Common myeloid progenitor, CD34-positive (primary cell): ENCODE measurements at places on chromosomes 1 and 21.

- DNase-seq, result no peak
These were observed 29.1 kb upstream of the ZNF281 start for GRCh38 chr1:200438911-200439310.

DNA sequence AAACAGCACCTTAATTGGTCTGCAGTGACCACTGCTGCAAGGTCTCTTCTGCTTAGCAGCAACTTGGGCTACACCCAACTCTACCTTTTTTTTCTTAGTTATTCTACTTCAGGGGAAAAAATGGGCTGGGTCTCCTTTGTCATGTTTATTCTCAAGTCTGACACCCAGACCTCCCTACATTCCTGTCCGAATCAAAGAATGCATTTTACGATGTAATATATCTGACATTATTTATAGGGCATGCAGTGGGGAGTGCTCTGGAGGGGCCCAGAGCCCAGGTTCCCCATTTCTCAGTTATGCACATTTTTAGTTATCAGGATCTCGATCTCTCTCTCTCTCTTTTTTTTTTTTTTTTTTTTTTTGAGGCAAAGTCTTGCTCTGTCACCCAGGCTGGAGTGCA lies 50.5 kb downstream of the OPTC start:
- peak; percentile 76 for DNase-seq

GRCh38 chr1:50265790-50266314 lies 157.1 kb downstream of the ELAVL4 start:
- DNase-seq, result no peak

DNA sequence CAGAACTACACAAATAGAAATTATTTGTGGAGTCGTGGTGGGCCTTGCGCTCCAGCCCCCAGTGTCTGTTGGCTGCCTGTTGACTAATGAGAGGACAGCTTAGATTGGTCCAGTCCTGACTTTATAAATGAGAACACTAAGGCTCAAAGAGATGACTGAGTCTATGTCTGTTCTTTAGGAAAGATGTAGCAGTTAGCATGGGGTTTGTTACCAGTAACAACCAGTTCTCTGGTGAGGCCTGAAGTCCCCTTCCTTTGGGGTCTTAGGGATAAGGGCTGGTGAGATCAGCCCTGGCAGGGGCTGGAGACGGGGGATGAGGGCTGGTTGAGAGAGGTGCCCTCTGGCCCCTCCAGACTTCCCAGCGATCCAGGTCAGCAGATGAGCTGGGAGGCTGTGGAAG lies 9.1 kb downstream of the TOR3A start:
- DNase-seq, result no peak

- peak; percentile 6 for DNase-seq
These were observed 54.6 kb downstream of the S100B start for GRCh38 chr21:46550116-46550941.

DNA sequence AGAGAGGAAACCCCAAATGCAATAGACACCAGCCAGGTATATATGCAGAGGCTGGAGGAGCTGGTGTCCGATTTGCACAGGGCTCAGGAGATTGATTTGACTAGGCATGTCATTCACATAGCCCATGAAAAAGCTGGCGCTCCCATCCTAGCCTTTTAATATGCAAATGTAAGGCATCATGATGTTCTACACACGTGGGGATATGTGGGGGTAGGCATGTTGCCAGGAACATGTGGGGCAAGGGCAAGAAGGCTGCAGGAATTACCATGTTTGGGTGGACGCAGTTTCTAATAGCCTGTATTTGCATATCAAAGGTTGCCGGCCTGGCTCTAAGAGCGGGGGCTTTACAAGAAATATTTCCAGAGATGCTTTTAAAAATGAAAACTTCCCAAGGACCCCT lies 11.7 kb upstream of the SH3GLB1 start:
- no peak for DNase-seq

DNA sequence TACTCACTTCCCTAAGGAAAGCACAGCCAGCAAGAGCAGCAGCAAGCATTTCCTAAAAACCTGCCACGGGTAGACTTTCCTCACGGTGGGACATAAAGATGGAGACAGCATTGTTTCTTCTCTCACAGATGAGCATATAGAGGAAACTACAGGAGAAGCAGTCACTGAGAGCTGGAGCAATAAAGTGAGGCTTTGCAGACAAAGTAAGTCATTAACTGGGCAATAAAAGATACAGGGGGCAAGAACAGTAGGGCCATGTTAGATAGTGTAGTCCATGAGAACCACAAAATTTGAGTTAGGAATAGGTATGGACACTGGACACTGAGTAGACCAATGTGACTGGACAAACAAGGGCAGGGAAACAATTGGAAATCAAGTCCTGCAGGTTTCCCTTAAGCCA lies 240.1 kb upstream of the NFIA start:
- DNase-seq, result no peak

DNA sequence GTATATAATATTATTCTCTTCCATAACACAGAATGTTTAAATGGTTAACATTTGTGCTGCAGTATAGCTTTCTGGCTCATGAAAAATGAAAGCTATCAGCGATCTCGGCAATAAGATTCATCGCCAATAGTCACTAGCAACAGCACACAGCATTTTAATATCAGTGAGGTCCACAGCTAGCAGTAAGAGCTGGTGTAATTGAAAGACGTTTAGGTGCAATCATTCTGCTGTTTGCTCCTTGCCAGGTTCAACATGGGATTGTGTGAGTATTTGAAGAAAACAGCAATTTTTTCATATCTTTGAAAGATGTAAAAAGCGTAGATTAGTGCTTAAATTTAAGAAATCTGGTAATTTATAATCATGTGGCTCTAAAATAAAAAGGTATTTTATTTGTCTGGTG lies 20.1 kb downstream of the PRKACB start:
- DNase-seq, result no peak

GRCh38 chr1:44616284-44616990 lies 57.8 kb downstream of the TMEM53 start:
- no peak for DNase-seq

DNA sequence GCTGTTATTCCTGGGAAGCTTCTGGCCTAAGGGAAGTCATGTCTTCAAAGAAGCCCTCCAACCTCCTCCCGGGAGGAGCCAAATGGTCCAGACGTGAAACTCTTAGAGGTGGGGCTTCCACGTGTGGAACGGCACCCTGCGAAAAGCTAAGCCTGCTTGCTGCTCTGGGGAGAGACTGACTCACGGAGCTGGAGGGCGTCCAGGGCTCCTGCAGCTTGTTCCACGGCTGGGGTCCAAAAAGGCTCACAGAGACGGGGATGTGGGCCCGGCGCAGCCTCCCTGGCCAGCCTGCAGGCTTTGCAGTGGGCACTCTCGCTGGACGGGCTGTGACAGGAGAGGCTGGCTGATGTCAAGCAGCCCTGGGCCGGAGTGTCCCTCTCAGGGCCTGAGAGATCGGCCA lies 105.1 kb downstream of the COLGALT2 start:
- DNase-seq, result no peak

GRCh38 chr1:75908717-75909152 lies 23.5 kb downstream of the ASB17 start:
- DNase-seq, result peak; percentile 65

DNA sequence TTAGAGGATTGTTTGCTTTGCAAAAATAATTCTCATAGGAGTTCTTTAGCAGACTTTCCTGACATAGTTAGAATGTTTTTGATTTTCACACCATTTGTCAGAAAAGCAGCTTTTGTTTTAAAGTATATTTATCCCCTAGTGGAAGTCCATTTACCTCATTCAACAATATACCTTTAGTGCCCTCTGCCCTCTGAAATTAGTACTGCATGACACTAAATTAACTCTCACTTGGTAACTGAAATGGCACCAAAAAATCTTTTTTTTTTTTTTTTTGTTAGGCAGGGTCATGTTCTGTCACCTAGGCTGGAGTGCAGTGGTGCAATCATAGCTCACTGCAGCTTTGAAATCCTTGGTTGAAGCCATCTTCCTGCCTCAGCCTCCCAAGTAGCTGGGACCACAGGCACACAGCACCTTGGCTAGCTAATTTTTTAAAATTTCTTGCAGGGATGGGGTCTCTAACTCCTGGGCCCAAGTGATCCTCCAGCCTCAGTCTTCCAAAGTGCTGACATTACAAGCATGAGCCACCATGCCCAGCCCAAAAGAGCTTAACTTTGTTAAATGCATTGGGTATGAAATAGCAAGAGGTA lies 13.6 kb downstream of the LRRC42 start:
- peak; percentile 62 for DNase-seq

DNA sequence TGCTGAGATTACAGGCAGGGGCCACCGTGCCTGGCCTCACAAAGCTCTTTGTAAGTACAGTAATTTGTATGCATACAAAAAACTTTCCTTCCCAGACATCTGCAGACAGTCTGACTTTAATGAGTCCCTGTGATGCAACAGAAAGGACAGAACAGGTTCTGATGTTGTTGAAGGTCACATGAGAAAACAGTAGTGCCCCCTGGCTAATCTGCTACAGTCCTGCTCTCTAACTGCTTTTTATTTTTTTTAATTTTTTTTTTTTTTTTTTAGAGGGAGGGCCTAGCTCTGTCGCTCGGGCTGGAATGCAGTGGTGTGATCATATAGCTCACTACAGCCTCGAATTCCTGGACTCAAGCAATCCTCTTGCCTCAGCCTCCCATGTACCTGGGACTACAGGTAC lies 36.7 kb downstream of the ACBD3 start:
- DNase-seq, result peak; percentile 36

GRCh38 chr1:32917521-32917920 lies 16.3 kb upstream of the TMEM54 start:
- DNase-seq, result peak; percentile 40

DNA sequence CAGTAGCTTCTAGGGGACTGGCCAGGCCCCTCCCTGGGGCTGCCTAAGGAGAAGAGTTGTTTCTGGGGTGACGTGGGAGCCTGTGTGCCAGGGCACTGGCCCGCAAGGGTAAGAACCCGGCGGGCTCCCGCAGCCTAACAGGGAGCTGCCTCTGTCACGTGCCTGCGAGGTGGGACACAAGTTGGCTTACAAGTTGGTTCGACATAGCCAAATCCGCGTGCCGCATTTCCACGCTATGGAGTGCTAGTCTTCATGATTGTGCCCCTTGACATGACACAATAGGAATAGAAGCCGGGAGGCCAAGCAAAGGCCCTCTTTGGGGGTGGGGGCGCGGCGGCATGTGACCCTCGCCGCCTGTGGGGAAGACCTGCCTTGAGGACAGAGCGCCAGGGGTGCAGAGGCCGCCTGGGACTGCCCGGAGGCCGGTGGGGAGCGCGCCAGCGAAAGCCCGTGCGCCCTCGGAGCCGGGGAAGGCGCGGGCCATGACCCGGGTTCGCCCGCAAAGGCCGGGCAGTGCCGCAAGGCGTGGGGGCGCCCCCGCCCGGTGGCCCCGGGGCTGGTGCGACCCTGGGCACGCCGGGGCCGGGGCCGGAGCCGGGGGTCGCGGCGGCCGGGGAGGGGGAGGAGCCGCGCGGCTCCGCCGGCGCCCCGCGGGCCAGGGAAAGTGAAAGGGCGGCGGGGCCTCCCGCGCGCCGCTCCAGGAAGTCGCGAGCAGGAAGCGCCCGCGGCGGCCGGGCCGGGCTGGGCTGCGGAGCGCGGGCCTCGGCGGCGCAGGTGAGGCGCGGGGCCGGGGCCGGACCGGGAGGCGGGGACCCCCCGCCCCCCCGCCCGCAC lies at the start of gene SLC37A1:
Gene SLC37A1, plus strand, starts transcription at position 702 of the 834 bp plus-strand sequence. CDS start 4,603 bp downstream, outside the sequence.
- peak; percentile 56 for DNase-seq

DNA sequence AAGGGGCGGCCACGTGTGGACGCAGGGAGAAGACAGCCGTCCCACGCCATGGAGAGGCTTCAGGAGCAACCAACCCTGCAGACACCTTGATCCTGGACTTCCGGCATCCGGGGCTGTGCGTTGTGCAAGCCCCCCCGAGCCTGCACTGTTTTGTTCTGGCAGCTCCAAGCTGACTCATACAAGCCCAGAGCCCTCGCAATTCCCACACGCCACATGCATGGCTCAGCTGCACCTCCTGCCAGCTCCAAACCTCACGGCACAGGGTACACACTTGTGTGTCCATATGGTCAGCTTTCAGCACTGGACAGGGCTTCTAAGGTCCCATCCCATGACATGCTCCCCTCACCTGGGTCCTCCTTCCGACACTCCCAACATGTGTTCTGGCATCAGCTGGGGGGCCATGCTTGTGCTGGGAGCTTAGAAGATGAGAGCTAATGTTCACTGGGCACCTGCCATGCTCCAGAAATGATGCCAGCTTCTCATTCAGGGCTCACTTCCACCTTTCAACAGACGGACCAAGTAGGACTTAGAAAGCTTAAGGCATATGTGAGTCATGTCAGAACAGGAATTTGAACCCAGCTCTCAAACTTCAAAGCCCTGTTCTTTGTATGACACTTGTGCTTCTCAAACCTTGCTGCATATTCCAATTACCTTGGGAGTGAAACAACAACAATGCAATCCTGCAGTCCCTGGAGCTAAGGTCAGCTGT lies 137.3 kb downstream of the PGBD5 start:
- DNase-seq, result no peak

- no peak for DNase-seq
These were observed 49.8 kb upstream of the FBXO28 start for GRCh38 chr1:224064150-224064549.

DNA sequence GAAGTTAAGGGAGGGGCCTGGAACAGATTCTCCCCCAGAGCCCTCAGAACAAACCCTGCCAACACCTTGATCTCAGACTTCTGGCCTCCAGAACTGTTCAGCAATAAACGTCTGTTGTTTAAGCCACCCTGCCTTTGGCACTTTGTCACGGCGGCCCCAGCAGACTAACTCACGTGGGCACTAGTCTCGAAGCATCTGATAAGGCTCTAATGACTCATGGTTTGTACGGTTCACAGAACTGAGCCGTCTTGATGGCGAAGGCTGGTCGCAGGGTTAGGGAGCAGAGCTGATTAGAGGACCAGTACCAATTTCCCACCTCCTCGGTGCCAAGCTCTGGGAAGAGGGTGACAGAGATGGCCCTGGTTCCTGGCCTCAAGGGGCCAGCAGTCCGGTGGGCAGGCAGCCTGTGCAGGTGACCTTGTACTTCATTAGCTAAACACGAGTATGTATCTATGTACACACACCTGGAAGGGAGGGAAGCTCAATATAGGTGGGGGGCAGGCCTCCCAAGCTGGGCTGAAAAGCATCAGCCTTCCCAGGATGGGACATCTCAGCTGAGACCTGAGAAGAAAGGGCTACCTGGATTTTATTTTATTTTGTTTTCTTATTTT lies 112.8 kb downstream of the MRPS6 start:
- DNase-seq, result no peak

GRCh38 chr1:151007853-151008243 lies 401 bp upstream of the PRUNE1 start:
- DNase-seq, result no peak

DNA sequence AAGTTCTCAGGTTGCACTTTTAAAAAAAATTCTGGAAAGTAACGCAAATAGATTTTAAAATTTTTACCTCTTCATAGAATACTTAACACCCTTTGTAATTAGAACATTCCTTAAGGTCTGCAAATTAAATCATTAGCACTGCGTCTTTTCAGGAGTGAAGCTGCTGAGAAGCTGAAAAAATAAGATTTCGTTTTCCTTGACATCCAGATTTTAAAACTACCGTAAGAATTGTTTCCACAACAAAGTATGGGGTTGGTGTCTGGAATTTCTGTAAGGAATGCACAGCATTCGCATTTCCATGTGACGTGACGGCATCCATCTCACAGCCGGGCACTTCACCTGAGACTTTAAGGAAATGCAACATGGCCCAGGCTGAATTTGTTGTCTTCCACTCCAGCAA lies 76.3 kb upstream of the COX20 start:
- no peak for DNase-seq
